Activated T-helper 2 cell treated with anti-CD3 and anti-CD28 coated beads, Interferon-gamma antibody, Interleukin-2, Interleukin-4, amounts not matched to agents 10 μg/mL and 5 μg/mL and 100 μg/mL, durations not matched to agents 14 hours and 24 hours and 36 hours (primary cell): ENCODE measurements at places on chromosomes 11 and 22. TPM values are rescaled to one million over a fixed set of nuclear protein-coding genes. Genes with fewer than 3 reads are reported as not detected.

- peak; percentile 26 for DNase-seq
- H3K36me3 ChIP-seq: no peaks in the 10 kb centered on the region
- peak overlapping the region; percentile 37 for H3K4me3 ChIP-seq
- H3K4me1 ChIP-seq: peaks cover 49% of the 10 kb centered on the region
- no peaks in the 10 kb centered on the region for H3K27me3 ChIP-seq
Observed at GRCh38 chr11:96014217-96014616, 90.3 kb upstream of the MTMR2 start.

DNA sequence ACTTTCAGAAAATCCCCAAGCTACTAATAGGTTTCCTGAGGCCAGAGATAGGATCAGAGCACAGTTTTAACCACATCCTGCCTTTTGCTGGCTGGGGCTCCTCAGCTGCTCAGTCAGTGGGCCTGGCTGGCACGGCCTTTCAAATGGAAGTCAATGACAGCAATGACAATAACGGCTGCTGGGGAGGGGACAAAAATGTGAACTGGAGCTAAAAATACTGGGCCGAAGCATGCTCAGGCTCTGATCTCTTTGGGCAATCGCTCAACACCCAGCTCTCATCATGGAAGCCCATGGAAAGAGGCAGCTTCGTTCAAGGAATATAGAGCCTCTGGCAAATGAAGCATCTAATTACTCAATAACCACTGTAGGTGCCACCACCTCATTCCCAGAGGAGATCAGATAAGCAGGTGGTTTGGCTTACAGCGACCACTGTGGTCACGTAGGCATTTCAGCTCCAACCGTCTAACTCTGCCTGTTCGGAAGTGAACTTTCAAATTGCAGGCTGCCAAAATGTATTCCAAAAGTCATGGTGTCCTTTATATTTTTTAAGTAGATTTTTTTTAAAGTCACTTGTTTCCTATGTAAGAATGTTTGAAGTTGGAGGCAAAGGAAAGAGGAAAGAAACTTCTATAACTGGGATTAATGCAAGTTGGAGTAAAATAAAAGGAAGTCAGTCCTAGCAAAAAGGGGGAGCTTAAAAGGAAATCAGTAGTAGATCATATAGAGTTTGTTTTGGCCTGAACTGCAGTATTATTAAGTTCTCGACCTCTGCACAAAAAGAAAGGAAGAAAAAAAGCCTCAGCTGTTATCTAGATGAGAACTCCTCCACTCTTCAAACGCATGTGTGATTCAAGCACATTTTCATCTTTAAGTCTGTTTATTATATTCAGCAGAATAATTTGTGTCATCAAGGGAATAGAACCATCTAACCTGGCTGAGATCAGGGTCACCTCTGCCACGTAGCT lies 14.1 kb downstream of the WT1 start:
- H3K4me3 ChIP-seq: peak overlapping the region; percentile 54
- H3K27me3 ChIP-seq: peaks cover 59% of the 10 kb centered on the region
- DNase-seq: peak; percentile 63
- peaks cover 37% of the 10 kb centered on the region for H3K4me1 ChIP-seq
- H3K27ac ChIP-seq: peak overlapping the region; percentile 54

DNA sequence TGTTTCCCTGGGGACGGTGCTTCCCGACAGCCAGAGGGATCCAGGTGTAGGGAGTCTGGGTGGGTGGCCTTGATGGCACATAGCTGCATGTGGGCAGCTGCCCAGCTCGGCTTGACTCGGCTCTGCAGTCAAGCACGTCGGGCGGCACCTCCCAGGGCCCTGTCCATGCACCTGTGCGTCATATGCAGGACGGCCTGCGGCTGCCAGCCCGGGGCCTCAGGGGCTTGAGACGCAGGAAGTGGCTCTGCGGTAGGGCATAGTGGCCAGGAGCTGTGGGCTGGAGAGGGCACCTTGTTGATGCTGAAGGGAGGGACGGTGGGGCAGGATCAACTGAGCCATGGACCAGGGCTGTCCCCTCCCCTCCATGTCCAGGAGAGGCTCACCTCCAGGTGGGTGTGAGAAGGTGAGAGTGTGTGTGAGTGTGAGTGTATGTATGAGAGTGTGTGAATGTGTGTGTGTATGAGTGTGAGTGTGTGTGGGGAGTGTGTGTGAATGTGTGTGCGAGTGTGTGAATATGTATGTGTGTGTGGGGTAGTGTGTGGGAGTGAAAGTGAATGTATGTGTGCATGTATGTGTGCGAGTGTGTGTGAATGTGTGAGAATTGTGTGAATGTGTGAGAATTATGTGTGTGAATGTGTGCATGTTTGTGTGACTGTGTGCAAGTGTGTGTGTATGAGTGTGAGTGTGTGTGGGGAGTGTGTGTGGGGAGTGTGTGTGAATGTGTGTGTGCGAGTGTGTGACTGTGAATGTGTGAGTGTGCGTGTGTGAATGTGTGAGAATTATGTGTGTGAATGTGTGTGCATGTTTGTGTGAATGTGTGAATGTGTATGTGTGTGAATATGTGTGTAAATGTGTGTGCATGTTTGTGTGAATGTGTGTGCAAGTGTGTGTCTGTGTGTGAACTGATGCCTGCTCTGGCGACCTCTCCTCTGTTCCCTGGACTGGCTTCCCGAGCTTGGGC lies 5.7 kb upstream of the SUN2 start:
- no peak overlapping the region for H3K4me3 ChIP-seq
- no peaks in the 10 kb centered on the region for H3K36me3 ChIP-seq
- no peaks in the 10 kb centered on the region for H3K27me3 ChIP-seq
- no peak for DNase-seq
- peaks cover 24% of the 10 kb centered on the region for H3K4me1 ChIP-seq
- H3K27ac ChIP-seq: no peak overlapping the region

GRCh38 chr22:28402060-28402459 lies 277.6 kb downstream of the TTC28 start:
- H3K4me1 ChIP-seq: peaks cover 52% of the 10 kb centered on the region
- DNase-seq: no peak
- H3K36me3 ChIP-seq: peaks cover 9% of the 10 kb centered on the region
- H3K27ac ChIP-seq: peak overlapping the region; percentile 74

- no peak for DNase-seq
- no peak overlapping the region for H3K4me3 ChIP-seq
- H3K27me3 ChIP-seq: no peaks in the 10 kb centered on the region
- H3K27ac ChIP-seq: no peak overlapping the region
- H3K36me3 ChIP-seq: no peaks in the 10 kb centered on the region
Observed at GRCh38 chr22:38030311-38031133, 26.7 kb upstream of the PICK1 start.

PRR33 gene
- 0.05 TPM in 1 of 2 replicates, not detected in the other for total RNA-seq

OR8A1 gene
- total RNA-seq: not detected in 2 replicates

- H3K4me3 ChIP-seq: no peak overlapping the region
- H3K4me1 ChIP-seq: peaks cover 2% of the 10 kb centered on the region
- H3K27me3 ChIP-seq: peaks cover 13% of the 10 kb centered on the region
Observed at GRCh38 chr11:44388828-44389657, 79.1 kb upstream of the ALX4 start.

- H3K27ac ChIP-seq: no peak overlapping the region
- DNase-seq: no peak
- no peaks in the 10 kb centered on the region for H3K36me3 ChIP-seq
- no peaks in the 10 kb centered on the region for H3K4me1 ChIP-seq
Observed at GRCh38 chr11:70786021-70786665, 387.8 kb downstream of the CTTN start.
